ENCODE measurements at places on chromosomes 5 and 9. TPM values are rescaled to one million over a fixed set of nuclear protein-coding genes. Genes with fewer than 3 reads are reported as not detected.

DNA sequence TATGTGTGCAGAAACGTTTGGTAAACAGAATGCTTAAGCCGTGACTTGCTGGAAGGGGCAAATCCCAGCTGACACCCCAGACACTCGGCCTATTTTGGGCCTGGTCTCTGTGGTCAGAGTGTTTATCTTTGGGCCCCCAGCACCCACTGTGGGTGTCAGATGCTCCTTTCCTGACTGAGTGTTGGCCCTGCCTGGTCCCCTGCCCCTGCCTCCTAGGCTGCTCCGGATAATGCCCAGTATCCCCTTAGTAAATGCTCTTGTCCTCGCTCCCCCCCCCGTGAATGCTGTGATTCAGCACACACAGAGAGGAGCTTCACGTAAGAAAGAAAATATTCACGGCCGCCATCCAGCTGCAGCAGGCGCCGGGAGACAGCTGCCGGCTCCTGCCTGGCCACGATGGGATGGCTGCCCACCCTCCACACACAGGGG lies 11.3 kb upstream of the ANGPTL2 start:
- H3K4me3 ChIP-seq: no peak overlapping the region
- H3K27ac ChIP-seq: peak overlapping the region; percentile 92
- peak; percentile 90 for DNase-seq
- no peaks in the 10 kb centered on the region for H3K36me3 ChIP-seq
- H3K4me1 ChIP-seq: peaks cover 75% of the 10 kb centered on the region

DNA sequence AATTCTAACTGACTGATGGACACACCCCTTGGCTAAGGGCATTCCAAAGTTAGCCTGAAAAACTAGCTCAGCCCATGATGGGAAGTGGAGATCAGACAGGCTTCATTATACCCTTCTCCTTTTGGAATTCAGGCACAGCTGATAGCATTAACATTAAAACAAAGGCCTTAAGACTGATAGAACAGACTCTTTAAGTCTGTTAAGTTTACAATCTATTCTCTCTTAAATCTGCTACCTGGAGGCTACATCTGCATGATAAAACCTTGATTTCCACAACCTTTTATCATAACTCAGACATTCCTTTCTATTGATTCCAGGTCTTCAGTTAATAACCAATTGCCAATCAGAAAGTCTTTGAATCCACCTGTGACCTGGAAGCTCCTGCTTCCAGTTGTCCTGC lies 281.4 kb downstream of the TUSC1 start:
- no peak overlapping the region for H3K4me3 ChIP-seq
- H3K27me3 ChIP-seq: no peaks in the 10 kb centered on the region
- no peak overlapping the region for H3K27ac ChIP-seq
- H3K4me1 ChIP-seq: no peaks in the 10 kb centered on the region
- DNase-seq: no peak
- no peaks in the 10 kb centered on the region for H3K36me3 ChIP-seq

DNA sequence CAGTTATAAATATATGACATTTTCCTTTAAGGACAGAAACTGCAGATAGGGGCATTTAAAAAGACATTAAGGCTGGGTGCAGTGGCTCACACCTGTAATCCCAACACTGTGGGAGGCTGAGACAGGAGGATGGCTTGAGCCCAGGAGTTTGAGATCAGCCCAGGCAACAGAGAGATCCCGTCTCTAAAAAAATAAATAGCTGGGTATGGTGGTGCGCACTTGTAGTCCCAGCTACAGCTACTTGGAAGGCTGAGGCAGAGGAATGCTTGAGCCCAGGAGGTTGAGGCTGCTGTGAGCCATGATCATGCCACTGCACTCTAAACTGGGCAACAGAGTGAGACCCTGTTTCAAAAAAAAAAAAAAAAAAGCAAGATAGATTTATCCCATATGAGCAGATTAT lies 63.6 kb downstream of the CSNK1A1 start:
- H3K36me3 ChIP-seq: no peaks in the 10 kb centered on the region
- H3K4me1 ChIP-seq: peaks cover 60% of the 10 kb centered on the region
- H3K4me3 ChIP-seq: no peak overlapping the region
- DNase-seq: no peak
- peak overlapping the region; percentile 53 for H3K27ac ChIP-seq
- no peaks in the 10 kb centered on the region for H3K27me3 ChIP-seq

DNA sequence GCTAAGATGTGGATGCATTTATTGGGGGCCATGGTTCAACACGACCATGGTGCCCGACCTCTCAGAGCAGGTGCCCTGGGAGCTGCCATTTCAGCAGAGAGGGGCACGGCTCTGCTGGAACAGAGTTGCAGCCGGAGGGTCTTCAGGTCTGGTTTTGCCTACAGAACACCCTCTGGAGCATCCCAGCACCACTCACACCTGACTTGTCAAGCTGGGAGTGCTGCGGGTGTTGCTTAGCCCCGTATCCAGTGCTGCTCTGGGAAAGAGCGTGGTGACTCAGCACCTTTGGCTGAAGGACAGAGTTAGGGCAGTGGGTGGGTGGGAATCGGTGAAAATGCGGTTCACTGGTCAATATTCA lies 36.5 kb upstream of the IRX4 start:
- H3K27ac ChIP-seq: no peak overlapping the region
- H3K27me3 ChIP-seq: no peaks in the 10 kb centered on the region
- H3K36me3 ChIP-seq: no peaks in the 10 kb centered on the region

DNA sequence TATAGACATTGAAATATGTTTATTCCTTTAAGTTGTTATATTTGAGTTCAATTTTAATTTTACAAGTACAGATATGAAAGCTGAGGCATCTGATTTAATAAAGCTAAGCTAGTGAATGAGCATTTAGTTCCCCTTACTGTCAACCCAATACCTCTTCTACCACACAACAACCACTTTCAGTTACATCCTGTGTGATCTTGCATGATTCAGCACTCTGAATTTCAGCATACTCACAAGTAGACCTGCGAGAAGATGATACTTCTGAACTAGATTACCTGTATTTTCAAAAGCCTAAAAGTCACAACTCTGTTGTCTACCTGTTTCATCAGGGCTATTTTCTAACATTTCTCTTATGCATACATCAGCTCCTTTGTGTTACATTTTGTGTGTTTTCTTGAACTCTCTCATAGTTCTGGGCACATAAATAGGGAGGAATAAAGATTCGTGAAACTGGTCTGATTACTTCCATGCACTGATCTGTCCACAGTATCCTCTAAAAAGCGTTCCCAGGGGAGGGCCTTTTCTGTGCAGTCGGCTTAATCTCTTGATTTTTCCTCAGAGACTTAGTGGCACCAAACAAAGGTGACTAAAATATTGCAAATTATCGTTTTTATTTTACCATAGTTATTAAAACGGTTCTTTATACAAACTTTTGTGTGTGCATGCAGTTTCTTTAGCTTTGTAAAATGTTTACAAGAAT lies 2025.5 kb upstream of the NUDT12 start:
- no peak for DNase-seq
- H3K4me3 ChIP-seq: no peak overlapping the region
- no peaks in the 10 kb centered on the region for H3K27me3 ChIP-seq
- H3K4me1 ChIP-seq: no peaks in the 10 kb centered on the region

- no peaks in the 10 kb centered on the region for H3K36me3 ChIP-seq
- H3K27ac ChIP-seq: no peak overlapping the region
- H3K4me1 ChIP-seq: no peaks in the 10 kb centered on the region
- no peak overlapping the region for H3K4me3 ChIP-seq
- H3K27me3 ChIP-seq: no peaks in the 10 kb centered on the region
These were observed 81.6 kb upstream of the NFIB start for GRCh38 chr9:14395317-14396082.

CCDC192 gene
- total RNA-seq: not detected

SLC36A3 gene
- total RNA-seq: not detected
